ENCODE measurements at places on chromosomes 3 and 15.

- H3K4me1 ChIP-seq = peaks cover 6% of the 10 kb centered on the region
- peak overlapping the region; percentile 76 for H3K27ac ChIP-seq
- H3K36me3 ChIP-seq = no peaks in the 10 kb centered on the region
Observed at GRCh38 chr3:196186651-196187573, 24.3 kb downstream of the ZDHHC19 start.

DNA sequence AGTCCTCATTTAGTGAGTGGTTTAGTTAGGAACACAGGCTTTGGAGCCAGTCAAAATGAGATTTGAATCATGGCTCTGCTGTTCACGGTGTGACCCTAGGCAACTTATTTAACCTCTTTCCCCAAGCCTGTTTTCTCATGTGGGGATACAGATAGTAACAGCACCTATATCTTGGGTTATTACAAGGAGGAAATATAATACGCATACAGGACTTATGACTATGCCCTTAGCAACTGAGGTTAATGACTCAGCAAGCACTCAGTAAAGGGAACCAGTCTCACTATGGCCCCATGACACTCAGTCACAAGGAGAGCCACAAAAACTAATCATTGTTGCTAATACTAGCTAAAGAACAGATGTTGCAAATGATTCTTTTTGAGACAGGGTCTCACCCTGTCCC is 45.9 kb downstream of the SUMF1 start:
- no peak overlapping the region for H3K27ac ChIP-seq
- no peaks in the 10 kb centered on the region for H3K27me3 ChIP-seq
- no peak overlapping the region for H3K4me3 ChIP-seq
- peaks cover 5% of the 10 kb centered on the region for H3K36me3 ChIP-seq
- H3K4me1 ChIP-seq = no peaks in the 10 kb centered on the region

DNA sequence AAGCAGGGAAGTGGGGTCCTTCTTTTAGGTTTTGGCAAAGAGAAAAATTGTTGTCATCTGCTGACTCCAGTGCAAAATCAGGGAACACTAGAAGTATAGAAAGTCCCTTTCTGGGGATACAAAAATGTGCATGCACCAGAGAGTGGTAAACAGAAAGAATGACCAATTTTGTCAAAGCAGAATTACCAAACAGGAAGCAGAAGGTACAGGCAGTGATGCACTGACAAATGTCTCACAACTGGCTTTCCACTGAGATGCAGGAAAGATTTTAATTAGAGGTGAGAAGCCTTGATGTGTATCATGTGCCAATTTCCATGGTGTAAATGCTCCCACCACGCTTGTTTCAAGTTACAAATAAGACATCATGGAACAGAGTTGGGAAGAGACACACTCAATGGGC is 66.0 kb downstream of the TRIM69 start:
- H3K4me1 ChIP-seq = no peaks in the 10 kb centered on the region
- no peak overlapping the region for H3K4me3 ChIP-seq
- H3K36me3 ChIP-seq = no peaks in the 10 kb centered on the region
- no peak for DNase-seq

DNA sequence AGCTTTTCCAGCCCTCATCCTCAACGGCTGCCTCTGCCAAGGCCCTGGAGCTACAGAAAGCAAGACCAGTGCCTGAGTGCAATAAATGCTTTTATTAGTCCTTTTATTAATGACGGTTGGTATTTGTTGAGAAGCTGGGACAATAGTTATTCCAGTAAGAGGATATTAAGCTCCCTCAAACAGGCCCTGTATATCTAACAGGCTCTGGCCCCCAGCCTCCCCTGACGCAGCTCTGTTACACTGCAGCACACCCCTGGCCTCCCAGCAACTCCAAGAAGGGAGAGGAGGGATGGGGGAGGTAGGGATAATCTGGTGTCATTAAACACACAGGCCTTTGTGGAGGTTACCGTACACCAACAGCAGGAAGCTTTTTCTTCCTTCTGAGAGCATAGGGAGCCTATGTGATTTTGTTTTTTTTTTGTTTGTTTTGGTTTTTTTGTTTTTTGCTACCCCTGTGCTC is 30.8 kb upstream of the MAGEF1 start:
- no peak for DNase-seq
- no peak overlapping the region for H3K27ac ChIP-seq
- H3K4me3 ChIP-seq = no peak overlapping the region

DNA sequence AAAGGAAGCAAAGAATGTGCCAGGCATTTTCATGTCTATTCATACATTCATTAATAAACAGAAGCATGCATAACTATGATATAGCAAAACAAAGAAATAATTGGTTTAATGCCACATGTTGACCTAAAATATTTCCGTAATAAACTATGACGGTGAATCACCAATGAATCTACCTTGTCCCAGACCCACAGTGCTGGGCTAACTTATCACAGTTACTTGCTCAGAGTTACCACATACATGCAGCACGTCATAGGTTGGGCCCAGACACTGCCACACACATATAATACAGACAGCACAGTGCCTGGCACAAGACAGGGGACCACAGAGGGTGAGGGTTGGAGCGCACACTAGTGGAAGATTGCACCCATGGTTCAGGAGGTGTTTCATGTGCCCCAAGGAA is 86.9 kb downstream of the ATP1B3 start:
- no peak for DNase-seq
- no peak overlapping the region for H3K4me3 ChIP-seq
- H3K27ac ChIP-seq = no peak overlapping the region
- H3K27me3 ChIP-seq = no peaks in the 10 kb centered on the region
- H3K4me1 ChIP-seq = no peaks in the 10 kb centered on the region

- H3K4me3 ChIP-seq = no peak overlapping the region
- no peaks in the 10 kb centered on the region for H3K27me3 ChIP-seq
- H3K27ac ChIP-seq = no peak overlapping the region
- DNase-seq = peak; percentile 39
- H3K4me1 ChIP-seq = no peaks in the 10 kb centered on the region
- no peaks in the 10 kb centered on the region for H3K36me3 ChIP-seq
Observed at GRCh38 chr3:11373235-11373634, 101.0 kb downstream of the ATG7 start.

DNA sequence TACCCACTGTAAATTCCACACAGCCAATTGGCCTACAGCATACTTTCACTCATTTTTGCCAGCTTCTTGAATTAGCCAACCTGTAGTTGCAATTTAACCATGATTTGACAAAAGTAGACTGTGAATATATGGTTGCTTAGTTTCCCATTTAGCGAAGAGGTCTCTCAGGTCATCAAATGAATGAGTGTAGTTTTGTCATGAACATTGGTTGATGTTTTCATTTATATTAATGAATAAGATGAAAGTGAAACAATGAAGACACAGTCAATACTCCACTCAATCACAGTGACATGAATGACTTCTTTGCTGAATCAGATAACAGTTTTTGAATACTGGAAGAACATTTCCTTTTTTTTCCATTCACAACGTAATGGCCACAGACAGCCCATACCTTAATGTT is 15.3 kb upstream of the FAM3D start:
- H3K4me3 ChIP-seq = no peak overlapping the region
- no peak for DNase-seq
- 0 out of 2 replicates have a peak, but pooled peaks cover 6% of the 10 kb centered on the region for H3K4me1 ChIP-seq

DNA sequence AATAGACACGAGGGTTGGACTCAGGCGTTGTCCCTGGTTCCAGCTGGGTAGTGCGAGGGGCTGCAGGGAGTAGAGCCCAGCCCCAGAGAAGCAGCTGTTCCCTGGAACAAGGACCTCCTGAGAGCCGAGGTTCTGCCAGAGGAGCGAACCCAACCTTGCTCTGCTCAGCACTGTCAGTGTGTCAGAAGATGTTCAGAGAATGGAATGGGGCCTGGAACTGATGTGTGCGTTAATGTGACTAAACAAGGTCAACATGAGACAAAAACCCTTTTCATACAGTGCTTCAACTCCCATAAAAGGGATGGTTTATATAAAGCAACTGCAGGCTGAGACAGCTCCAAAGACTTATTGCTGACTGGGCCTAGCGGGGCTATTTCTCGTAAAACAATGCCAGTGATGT is 35.5 kb upstream of the HACD2 start:
- no peaks in the 10 kb centered on the region for H3K27me3 ChIP-seq
- H3K4me3 ChIP-seq = no peak overlapping the region
- H3K36me3 ChIP-seq = no peaks in the 10 kb centered on the region
- H3K27ac ChIP-seq = no peak overlapping the region
- peaks cover 9% of the 10 kb centered on the region for H3K4me1 ChIP-seq

DNA sequence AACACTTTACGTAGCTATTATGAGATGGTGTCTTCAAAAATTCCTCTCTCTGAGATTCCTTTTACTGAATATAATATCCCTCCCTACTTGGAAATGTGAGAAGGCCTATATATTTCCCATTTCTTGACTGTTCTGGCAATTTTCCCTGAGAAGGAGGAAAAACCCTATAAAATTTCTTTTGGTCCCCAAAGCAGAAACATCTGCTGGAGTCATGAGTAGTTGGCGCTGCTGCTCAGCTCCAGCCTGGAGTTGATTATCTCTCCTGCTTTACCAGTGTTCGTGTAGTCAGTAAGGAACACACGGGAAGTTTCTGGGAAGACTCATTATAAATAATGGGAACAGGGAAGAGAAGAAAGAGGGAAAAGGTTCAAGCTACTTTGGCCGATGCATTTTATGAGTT is 680.1 kb downstream of the EPHA3 start:
- DNase-seq = no peak
- no peaks in the 10 kb centered on the region for H3K27me3 ChIP-seq

DNA sequence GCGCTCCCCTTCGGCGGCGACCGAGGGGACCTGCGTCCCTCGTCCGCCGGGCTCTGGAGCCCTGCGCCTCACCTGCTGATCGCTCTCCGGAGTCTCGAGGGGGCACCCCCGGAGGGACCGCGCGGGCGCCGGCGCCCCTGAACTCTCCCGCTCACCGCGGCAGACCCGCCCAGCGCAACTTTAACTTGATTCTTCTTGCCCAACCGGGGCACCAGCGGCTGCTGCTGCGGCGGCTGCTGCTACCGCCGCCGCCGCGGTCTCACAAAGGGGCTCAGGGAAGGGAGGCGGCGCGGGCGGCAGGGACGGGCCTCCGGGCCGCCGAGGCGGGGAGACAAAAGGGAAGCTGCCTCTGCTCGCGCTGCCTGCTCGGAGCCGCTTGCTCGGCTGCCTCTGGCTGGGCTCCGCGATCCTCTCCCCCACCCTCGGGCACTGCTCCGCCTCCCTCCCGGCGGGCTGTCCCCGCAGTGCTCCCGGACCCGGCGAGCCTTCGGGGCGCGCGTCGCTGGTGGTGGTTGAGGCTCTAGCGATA is at the start of gene PPM1L:
Gene PPM1L, plus strand, starts transcription at position 456 of the 529 bp plus-strand sequence.
- peaks cover 21% of the 10 kb centered on the region for H3K4me1 ChIP-seq
- peaks cover 50% of the 10 kb centered on the region for H3K27me3 ChIP-seq
- no peaks in the 10 kb centered on the region for H3K36me3 ChIP-seq
- H3K4me3 ChIP-seq = peak within 1 kb of the TSS; percentile 86
- peak; percentile 52 for DNase-seq

DNA sequence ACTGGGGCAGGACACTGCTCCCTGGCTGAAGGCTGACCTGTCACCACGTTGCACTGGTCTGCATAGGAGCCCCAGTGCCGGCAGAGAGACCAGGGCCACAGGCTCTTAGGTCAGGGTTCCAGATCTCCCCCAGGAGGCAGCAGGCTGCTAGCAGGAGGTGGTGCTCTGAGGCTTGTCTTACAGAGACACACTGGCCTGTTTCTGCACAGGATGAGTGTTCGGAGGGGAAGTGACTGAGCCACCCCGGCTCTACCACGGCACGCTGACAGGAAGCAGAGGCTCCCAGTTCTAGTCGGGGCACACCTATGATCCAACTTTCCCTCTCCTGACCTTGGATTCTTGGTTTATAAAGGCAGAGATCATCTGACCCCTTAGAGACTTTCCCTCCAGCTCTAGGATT is 8.6 kb downstream of the FBXL22 start:
- no peaks in the 10 kb centered on the region for H3K36me3 ChIP-seq
- H3K4me3 ChIP-seq = no peak overlapping the region
- H3K27ac ChIP-seq = no peak overlapping the region
- H3K27me3 ChIP-seq = peaks cover 31% of the 10 kb centered on the region

DNA sequence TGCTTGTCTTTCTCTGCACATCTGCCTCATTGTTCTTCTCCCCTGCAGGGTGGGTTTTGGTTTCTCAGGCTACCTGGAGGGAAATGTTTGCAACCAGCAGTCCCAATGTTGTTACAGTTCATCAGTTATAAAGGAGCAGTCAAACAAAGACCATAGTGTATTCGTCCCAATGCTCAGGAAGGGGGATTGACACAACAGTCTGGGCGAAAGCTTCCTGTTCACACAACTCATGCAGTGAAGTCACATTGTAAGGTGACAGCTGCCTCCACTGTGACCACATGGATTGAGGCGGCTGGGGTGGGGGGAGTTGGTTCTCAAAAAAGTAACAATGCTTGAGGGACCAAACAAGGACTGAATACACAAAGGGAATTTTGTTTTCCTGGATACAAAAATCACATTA is 28.8 kb upstream of the TF start:
- no peak overlapping the region for H3K4me3 ChIP-seq
- no peak overlapping the region for H3K27ac ChIP-seq
- H3K36me3 ChIP-seq = no peaks in the 10 kb centered on the region
- H3K4me1 ChIP-seq = no peaks in the 10 kb centered on the region
- DNase-seq = no peak

DNA sequence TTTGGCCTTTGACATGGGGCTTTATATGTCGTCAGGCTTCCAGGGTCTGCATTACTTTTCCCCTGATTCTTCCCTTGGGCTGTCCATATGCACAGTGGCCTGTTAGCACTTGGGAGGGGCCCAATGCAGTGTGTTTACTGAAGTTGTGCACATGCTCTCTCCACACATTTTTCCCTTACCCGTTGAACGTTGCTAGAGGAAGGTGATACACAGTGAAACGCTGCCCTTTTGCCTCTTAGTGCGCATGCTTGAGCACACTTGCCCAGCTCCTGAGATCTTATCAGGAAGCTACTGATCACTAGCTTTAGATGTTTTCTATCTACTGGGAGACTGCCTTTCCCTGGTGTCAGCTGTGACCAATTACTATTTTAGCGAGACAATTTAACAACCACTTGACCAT is 1198.0 kb downstream of the ROBO1 start:
- no peaks in the 10 kb centered on the region for H3K27me3 ChIP-seq
- H3K36me3 ChIP-seq = peaks cover 5% of the 10 kb centered on the region
- no peak overlapping the region for H3K27ac ChIP-seq
- peaks cover 26% of the 10 kb centered on the region for H3K4me1 ChIP-seq
- no peak overlapping the region for H3K4me3 ChIP-seq

GRCh38 chr3:104629038-104629437 is 737.7 kb upstream of the ALCAM start:
- no peak overlapping the region for H3K27ac ChIP-seq
- no peaks in the 10 kb centered on the region for H3K27me3 ChIP-seq
- no peaks in the 10 kb centered on the region for H3K4me1 ChIP-seq
- peaks cover 7% of the 10 kb centered on the region for H3K36me3 ChIP-seq
- no peak for DNase-seq

- no peak for DNase-seq
- H3K4me1 ChIP-seq = no peaks in the 10 kb centered on the region
- H3K4me3 ChIP-seq = no peak overlapping the region
- no peak overlapping the region for H3K27ac ChIP-seq
Observed at GRCh38 chr3:53628536-53629401, 134.4 kb downstream of the CACNA1D start.

DNA sequence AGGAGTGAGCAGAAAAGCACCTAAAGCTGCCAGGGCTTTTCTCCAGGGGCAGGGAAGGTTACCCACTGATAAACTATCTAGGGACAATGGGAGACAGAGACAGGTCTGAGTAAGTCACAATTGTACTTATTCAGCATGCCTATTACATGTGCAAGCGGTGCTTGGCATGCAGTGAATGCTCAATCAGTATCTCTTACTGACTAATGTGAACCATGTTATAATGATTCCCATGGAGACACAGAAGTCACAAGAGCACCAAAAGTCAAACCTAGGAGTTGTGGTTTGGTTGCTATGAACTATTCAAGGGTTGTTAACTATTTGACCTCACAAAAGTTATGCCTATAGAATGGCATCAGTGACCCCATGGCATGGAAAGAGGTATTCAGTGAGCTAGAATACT is 50.0 kb upstream of the RASGRP1 start:
- no peaks in the 10 kb centered on the region for H3K4me1 ChIP-seq
- no peaks in the 10 kb centered on the region for H3K27me3 ChIP-seq
